ENCODE measurements at places on chromosomes 2 and 18.

DNA sequence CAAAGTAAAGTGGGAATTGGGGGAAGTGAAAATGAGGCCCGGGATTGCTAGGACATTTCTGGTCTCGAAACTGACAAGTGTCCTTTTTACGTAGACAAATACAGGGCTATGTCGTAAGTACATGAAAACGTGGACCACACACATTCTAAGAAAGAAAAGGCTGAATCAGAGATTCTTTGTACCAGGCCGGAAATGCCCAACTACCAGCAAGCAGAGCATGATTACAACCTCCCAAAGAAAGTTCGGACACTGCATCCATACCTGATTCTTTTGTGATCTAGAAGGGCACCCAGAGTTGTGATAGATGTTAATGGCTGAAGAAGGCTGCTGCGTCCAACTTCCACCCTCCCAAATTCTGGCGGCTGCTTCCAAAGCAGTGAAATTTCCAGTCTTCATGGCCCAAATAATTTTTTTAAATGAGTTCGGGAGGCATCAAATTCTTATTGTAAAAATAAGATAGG is 1.7 kb downstream of the RBMS1 start:
- no peak for DNase-seq

- DNase-seq = no peak
Observed at GRCh38 chr2:67565761-67566160, 168.6 kb downstream of the ETAA1 start.

DNA sequence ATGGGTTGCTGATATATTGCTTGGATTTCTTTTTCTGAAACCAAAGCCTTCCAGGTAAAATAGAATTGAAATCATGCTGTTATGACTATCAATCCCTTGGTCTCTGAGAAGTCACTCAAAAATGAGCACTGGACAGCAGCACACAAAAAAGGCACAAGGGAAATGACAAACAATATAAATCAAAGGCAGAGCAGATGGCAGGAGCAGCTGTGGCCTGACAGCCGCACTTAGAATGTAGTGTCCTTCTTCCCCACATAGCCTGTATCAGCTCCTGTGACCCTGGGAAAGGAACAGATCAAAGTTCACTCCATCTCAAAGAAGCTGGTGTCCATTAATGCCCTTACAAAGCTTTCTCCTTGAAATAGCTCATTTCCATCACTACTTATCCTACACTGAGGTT is 326.7 kb downstream of the SUCLG1 start:
- no peak for DNase-seq

GRCh38 chr2:223262946-223263345 is 211.0 kb downstream of the KCNE4 start:
- DNase-seq = no peak

DNA sequence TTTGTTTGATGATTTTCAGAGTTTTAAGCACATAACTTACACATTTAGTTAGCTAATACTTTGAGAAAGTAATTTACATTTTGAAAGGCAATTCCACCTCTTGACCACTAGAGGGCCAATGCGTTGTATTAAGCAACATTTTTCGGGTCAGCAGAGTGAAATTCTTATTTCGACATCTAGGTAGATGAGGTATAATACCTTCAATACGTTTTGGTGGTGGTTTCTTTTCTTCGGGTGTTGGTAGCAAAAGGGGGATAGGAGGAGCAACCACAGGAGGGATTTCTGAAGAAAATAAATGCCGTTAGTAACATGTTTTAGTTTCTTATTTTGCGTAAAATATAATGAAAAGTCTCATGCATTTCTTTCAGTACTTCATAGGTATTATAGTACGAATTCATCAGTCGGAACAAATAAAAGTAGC is 106.3 kb downstream of the TTN start:
- no peak for DNase-seq

GRCh38 chr2:113707106-113707505 is 49.3 kb downstream of the SLC35F5 start:
- DNase-seq = no peak

DNA sequence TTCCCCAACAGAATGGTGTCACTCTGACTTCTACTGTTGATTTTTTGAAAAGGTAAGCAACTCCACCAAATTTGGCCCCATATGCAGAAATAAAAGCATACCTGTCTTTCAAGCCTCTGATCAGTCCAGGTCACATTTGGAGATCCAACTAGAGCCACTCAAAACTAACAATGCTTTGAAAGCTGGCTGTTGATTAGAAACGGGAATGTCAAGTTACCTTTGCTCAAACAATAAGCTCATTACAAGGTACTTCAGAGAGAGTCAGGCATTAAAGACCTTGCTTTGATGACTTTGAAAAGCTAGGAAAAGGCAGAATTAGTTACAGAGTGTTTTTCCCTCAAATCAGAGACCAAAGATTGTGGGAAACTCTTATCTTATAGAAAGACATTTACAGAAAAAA is 4.8 kb upstream of the IHH start:
- DNase-seq = no peak

DNA sequence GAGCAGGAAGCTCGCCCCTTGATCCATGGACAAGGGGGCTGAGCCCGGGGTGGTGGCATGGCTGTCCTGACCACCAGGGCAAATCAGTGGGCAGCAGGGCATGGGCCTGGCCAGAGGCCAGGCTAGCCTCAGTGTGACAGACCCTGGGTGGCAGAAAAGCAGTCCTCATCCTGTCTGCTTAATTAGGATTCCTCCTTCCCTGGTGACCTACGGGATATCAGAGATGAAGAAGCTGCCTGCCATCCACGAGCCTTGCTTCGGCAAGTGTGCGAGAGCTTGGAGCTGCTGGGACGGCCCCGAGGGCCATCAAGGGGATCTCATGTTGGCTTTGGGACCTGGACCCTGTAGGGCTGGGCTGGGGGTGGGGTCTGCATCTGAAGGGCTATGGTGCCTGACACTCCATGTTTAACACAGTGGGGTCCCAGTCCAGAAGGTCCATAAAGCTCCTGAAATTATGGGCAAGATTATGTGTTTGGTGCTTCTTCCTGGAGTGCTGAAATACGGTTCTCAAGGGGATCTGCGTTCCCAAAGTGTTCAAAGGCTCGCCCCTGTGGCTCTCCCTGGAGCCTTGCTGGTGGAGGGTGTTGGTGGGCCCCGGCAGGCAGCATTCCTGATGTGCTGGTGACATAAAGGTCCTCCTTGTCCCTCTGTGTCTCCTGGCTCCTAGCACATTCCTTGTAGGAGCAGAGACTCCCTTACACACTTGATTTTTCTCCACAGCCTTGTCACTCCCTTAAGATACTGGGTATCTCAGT is 52.6 kb downstream of the KCNIP3 start:
- DNase-seq = no peak

GRCh38 chr2:146251328-146251727 is 1593.5 kb upstream of the ACVR2A start:
- DNase-seq = no peak

GRCh38 chr2:161547130-161547529 is 77.1 kb upstream of the SLC4A10 start:
- DNase-seq = no peak

DNA sequence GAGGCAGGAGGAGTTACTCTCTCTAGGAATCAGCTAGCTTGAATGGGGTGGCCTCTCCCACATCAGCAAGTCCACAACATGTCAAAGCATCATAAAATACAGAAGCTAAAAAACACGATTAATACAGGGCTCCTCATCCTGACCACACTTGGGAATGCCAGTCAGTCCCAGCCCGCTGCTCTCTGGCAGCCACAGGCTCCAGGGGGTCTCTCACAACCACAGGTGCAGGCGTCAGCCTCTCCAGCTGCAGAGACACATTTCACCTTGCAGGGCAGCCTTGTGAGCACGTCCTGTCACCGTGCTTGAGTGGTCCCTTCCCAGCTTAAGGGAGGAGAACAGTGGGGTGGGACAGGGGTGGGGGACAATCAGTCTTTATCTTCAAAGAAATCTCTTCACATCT is 137.4 kb upstream of the SH3BP4 start:
- no peak for DNase-seq

DNA sequence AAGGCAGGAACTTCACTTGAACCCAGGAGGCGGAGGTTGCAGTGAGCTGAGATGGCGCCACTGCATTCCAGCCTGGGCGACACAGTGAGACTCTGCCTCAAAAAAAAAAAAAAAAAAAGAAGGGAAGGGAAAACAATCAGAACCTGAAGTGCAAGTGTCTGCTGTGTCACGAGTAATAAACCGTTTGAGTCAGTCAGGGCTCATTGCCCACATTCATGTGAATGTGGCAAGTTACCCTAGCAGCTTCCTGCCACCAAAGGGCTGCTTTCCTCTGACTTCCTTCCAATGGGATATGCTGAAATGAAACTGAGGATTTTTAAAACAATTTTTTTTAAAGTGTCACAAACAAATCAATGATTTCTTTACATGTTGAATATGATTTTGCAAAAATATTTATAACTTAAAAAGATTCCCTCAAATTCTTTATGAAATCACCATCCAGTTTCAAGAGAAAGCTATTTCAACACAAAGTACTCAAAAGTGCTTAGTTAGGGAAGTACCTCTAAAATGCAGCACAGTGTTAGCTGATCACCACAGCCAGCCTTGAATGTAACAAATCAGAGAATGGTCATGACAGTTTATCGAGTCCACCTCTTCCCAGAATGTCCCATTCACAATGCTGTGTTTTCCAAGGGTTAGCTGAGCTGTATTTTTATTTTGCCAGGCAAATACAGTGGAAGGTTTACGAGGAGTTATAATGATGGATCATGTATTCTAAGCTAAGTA is 36.4 kb downstream of the WDSUB1 start:
- DNase-seq = no peak

DNA sequence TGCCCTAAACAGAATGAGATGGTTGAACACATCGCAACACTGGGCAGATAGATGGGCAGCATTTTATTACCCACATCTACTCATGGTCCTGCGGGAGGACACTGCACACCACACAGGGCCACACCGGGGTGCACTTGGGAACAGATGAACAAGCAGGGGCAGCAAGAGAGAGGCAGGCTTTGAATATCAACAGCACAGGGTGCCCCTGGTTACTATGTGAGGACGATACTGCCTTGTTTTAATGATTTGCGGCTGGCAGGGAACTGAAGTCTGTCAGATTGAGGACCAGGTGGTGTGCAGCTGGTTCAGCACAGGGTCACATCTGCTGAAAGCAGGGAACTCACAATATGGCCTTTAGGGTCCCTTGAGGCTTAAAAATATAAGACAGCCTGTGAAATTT is 195.7 kb downstream of the PIEZO2 start:
- no peak for DNase-seq

DNA sequence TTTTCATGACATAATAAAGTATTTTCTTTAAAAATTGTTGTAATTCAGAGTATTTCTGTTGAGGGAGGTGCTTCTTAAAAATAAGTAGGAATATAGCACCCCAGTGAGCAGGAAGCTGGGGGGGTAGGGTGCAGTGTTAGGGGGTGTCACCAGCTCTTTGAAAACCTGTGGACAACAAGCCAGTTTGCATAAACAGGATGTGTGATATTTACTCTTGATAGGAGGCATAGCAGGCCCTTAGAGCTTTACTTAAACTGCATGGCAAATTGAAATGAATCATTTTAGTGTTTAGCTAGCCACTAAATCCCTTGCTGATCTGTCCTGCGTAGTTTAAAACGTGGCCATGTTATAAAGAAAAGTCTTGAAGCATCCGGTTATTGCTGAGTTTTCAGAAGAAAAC is 8.4 kb downstream of the TGIF1 start:
- no peak for DNase-seq

GRCh38 chr18:44759925-44760342 is 79.2 kb downstream of the SETBP1 start:
- DNase-seq = no peak

All from stimulated activated CD4-positive, alpha-beta T cell treated with anti-CD3 and anti-CD28 coated beads, Interleukin-1b, Interleukin-23, amount 100 ng/mL, for 24 hours (primary cell).